AG10803 (cell line): ENCODE measurements at places on chromosomes 16 and 17.

- no peak for DNase-seq
Measured at GRCh38 chr16:10370096-10370726, 15.7 kb upstream of the ATF7IP2 start.

GRCh38 chr17:8631554-8631877, 991 bp upstream of the MYH10 start:
- no peak for DNase-seq

GRCh38 chr17:48722915-48723422, at the start of gene PRAC2:
Gene PRAC2 (plus strand): TSS chr17:48723185. CDS start chr17:48724411, 1,226 bp downstream.
- no peak for DNase-seq

GRCh38 chr17:37483311-37484039, 6.2 kb upstream of the DUSP14 start:
- peak; percentile 95 for DNase-seq

- no peak for DNase-seq
Measured at GRCh38 chr16:89444151-89444723, 46.1 kb downstream of the ANKRD11 start.

- no peak for DNase-seq
Measured at GRCh38 chr17:58215685-58216084, 3.4 kb downstream of the MKS1 start.

- DNase-seq: peak; percentile 89
Measured at GRCh38 chr17:78379131-78379491, 662 bp downstream of the PGS1 start.

- DNase-seq: no peak
Measured at GRCh38 chr17:58684003-58684402, 7.8 kb downstream of the TEX14 start.

DNA sequence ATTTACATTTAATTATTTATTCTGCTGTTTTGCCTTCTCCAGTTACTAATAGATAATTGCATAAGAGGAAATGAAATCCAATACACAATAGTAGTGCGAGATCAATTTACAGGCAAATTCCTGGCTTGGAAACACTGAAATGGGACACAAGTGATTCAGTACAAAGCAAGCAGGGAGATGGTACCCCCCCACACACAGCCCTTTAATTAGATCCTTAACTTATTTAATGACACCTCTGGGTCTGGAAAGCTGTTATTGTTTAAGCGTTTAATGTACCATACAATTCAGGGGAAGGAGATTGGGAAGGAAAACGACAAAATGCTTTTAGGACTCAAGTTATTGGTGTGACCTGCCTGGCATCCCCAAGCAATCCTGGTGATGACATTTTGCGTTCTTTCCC, 318.2 kb downstream of the NPIPA8 start:
- DNase-seq: no peak

DNA sequence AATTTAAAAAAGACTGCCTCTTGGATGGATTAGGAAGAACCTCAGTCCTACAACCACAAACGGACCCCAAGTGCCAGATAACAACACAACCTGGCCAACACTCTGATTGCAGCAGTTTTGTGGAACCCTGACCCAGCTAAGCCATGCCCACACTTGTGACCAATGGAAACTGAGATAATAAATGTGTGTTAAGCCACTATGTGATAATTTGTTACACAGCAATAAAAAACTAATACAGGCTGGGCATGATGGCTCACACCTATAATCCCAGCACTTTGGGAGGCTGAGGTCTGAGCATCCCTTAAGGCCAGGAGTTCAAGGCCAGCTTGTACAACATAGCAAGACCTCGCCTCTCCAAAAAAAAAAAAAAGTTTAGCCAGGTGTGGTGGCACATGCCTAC, 127.5 kb downstream of the BRIP1 start:
- DNase-seq: no peak

- peak; percentile 98 for DNase-seq
Measured at GRCh38 chr17:49616601-49617131, 41.0 kb downstream of the NXPH3 start.

- no peak for DNase-seq
Measured at GRCh38 chr16:1260101-1260680, 4.3 kb downstream of the TPSD1 start.

GRCh38 chr17:3683054-3683511, 12.9 kb downstream of the P2RX5 start:
- no peak for DNase-seq

GRCh38 chr16:57723170-57723569, 12.4 kb upstream of the KATNB1 start:
- no peak for DNase-seq

DNA sequence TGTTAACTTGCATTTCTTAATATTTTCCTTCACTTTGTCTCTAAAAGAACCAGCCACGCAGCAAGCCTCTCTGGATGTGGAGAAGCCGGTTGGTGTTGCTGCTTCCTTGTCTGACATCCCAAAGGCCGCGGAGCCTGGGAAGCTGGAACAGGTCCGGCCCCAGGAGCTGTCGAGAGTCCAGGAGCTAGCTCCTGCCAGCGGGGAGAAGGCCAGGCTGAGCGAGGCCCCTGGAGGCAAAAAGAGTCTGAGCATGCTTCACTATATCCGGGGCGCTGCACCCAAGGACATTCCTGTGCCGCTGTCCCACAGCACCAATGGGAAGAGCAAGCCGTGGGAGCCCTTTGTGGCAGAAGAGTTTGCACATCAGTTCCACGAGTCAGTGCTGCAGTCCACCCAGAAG, 22.8 kb downstream of the GINS2 start:
- DNase-seq: no peak

DNA sequence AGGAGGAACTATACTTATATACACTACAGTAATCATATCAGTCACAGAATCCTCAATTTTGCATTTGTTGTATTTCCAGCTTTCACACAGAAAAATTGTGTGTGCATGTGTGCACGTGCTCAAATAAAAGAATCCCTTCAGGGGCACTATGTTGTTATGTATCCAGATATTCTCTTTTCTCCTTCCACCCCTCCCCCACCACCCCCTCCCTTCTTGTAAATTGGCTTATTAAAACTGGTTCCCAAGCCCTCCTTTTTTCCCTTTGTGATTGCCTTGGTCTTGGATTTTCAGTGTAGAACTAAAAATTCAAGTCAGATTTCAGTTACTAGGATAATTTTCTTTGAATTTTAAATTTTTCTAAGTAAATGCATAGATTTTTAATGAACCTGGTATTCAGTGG, 86.3 kb downstream of the WNT3 start:
- no peak for DNase-seq

- DNase-seq: no peak
Measured at GRCh38 chr17:77848257-77848656, 110.2 kb upstream of the TNRC6C start.
